G401 (cell line): ENCODE measurements at places on chromosomes 11 and 22. TPM values are rescaled to one million over a fixed set of nuclear protein-coding genes. Genes with fewer than 3 reads are reported as not detected.

- DNase-seq: no peak
These were observed 66.1 kb downstream of the SCUBE1 start for GRCh38 chr22:43277091-43277490.

OR52I2 gene
- total RNA-seq: not detected in 2 replicates

- DNase-seq: peak; percentile 68
These were observed 19.8 kb downstream of the FAM118A start for GRCh38 chr22:45329530-45329936.

GRCh38 chr11:79413268-79413667 is 27.6 kb downstream of the TENM4 start:
- DNase-seq: peak; percentile 28

UPB1 gene
- total RNA-seq: 0.12 and 0.51 TPM in 2 replicates

DNA sequence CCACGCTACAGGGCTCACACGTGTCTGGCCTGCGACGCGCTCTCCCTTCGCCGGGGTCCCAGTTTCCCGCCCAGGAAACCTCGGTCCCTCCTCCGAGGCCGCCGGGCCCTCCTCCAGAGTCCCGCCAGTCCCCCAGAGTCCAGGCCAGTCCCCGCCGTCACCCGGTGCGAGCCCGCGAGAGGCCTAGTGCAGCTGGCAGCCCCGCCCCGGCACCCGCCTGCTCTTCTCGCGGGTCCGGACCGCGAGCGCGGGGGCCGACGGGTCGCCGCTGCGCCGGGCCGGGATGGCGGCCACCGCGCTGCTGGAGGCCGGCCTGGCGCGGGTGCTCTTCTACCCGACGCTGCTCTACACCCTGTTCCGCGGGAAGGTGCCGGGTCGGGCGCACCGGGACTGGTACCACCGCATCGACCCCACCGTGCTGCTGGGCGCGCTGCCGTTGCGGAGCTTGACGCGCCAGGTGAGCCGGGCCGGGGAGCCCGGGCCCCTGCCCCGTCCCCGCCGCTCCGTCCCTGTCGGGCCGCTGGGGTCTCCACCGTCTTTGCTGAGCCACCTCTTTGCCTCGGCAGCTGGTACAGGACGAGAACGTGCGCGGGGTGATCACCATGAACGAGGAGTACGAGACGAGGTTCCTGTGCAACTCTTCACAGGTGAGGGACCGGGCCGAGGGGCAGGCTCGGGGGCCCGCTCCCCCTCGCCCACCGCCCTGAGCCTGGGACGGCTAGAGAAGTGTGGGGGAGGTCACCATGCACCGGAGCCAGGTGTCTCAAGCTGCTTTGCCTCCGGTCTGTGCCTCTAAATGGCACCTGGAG is at the start of gene PTPMT1:
Gene PTPMT1, plus strand, starts transcription at position 260 of the 809 bp plus-strand sequence. Its CDS starts 24 bp downstream, at position 284.
- peak; percentile 54 for DNase-seq

- DNase-seq: no peak
These were observed 2.7 kb downstream of the UPB1 start for GRCh38 chr22:24497841-24498258.

DNA sequence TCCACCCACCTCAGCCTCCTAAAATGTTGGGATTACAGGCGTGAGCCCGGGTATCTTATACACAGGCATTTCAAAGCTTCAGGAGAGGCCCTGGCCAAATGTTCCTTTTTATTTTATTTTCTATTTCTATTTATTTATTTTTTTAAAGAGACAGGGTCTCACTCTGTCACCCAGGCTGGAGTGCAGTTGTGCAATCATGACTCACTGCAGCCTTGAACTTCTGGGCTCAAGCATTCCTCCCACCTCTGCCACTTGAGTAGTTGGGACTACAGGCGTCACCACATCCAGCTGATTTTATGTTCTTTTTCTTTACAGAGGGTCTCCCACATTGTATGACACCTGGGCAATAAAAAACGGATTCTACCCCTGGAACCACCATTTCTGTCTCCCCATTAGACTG is 71.2 kb downstream of the FBXO7 start:
- no peak for DNase-seq

GRCh38 chr22:37635157-37635556 is 4.3 kb upstream of the SH3BP1 start:
- DNase-seq: no peak

GRCh38 chr22:47940211-47940610 is 1177.8 kb downstream of the TBC1D22A start:
- no peak for DNase-seq

GRCh38 chr22:43847376-43848289 is 14.7 kb downstream of the SULT4A1 start:
- DNase-seq: no peak

PAMR1 gene
- total RNA-seq: 0.31 TPM in 1 of 2 replicates, not detected in the other

RBX1 gene
- total RNA-seq: 81.7 and 95.3 TPM in 2 replicates

MPZL3 gene
- not detected in 2 replicates for total RNA-seq
